ENCODE measurements at places on chromosomes 6 and 20.

DNA sequence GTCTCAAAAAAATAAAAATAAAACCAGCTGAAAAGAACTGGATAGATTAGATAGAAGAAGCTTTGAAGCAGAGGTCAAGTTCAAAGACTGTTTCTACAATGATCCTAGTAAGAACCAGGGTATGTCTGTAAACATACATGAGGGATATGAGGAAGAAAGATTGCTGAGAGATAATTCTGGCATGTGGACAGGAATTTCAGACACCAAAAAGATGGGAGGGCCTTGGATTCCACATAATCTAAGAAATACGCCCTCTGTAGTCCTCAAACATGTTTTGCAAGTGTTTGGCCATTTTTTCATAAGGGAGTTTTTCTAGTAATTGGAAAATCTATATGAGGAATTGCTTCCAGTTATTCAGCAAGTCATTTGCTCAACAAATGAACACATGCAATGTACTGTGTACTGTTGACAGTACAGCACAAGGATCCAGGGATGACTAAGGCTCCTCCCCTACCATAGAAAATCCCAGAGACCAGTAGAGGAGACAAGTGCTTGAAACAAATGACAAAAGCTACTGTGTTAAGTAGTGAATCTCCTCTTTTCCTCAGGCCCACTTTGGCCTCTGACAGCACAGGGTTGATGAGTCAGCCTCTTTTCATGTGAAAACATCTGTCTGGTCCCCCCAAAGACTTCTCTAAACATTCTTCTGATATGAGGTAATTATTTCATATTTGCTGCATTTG, 795.9 kb downstream of the MAFB start:
- DNase-seq, result no peak

DNA sequence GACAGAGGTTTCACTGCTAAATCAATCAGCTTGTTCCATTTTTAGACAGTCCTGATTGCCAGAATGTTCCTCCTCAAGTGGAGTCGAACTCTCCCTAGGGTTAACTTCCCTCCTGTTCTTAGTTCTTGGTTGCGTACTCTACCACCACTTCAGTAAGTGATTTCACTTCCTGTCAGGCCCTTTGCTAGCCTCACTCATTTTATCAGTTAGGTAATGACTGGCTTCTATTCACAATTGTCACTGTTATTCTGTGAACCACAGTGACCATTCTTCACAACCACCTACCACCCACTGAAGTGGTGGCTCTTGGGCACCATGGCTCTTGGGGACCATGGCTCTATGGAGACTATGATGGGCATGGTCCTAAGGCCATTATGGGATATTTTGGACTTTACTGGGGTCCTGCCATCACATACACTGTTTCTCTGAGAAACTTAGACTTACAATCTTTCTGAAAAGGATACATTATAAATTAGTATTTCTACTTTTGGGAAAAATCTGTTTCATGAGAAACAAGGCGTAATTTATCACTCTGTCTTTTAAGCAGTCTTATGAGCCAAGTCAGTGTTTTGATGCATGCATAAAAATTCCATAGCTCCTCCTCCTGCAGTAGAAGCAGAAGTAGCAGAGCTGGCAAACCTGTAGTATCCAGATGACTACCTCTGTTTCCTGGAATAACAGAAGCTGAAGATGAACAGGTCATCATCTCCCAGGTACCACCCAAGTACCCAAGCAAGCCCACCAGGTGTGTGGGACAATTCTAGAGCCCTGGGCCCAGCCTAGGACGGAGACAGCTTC, 66.3 kb downstream of the ATXN1 start:
- DNase-seq, result no peak

GRCh38 chr6:69527921-69528476, 268.8 kb downstream of the LMBRD1 start:
- no peak for DNase-seq

GRCh38 chr6:17413313-17413750, 19.9 kb downstream of the CAP2 start:
- DNase-seq, result no peak

DNA sequence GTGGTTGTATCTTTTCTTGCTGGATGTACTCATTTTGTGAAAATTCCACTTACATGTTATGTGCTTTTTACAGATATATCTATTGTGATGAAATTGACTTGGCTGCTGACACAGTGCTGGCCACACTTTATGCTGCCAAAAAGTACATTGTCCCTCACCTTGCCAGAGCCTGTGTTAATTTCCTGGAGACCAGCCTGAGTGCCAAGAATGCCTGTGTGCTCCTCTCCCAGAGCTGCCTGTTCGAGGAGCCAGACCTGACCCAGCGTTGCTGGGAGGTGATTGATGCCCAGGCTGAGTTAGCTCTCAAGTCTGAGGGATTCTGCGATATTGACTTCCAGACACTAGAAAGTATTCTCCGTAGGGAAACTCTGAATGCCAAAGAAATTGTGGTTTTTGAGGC, 4.9 kb downstream of the BTBD3 start:
- no peak for DNase-seq

- DNase-seq, result no peak
These were observed 44.3 kb upstream of the SLC4A11 start for GRCh38 chr20:3283222-3283820.

DNA sequence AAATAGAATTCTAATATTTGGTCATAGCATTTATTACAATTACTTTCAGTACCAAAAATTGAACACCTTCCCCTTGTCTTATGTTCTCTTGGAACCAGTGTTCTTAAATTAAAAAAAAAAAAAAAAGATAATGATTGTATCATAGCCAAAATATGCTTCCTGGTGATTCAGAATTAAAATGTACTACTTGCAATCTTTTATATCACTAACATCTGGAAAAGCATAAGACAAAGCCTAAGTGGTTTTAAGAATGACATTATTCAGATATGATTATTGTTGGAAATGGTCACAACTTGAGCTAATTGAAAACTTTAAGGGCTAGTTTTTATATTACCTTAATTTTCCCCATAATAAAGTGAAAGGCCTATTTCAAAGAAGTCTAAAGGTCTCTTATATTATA, 493.3 kb upstream of the MARCKS start:
- no peak for DNase-seq

- DNase-seq, result no peak
These were observed 456.8 kb upstream of the GJE1 start for GRCh38 chr6:141675957-141676356.

- no peak for DNase-seq
These were observed 1.2 kb downstream of the PLAGL1 start for GRCh38 chr6:144006736-144007477.

DNA sequence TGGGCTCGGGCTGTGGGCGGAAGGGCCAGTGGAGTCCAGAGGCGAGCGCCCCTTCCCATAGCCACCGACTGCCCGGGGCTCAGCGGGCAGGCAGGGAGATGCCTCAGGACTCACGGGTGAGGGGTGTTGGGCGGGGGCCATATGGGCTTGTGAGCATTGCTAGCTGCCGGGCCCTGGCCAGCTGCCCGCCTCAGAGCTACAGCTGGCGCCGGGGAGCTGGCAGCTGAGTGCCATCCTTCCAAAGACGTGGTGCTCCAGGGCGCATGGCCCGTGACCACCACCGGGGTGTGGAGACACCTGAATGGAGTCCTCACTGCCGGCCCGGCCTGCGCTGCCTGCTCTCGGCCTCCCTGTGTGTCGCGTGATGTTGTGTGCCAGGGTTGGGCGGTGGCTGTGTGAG, 10.6 kb upstream of the RBBP8NL start:
- no peak for DNase-seq

GRCh38 chr20:58637466-58638213, 13.4 kb upstream of the STX16 start:
- no peak for DNase-seq

GRCh38 chr6:153957394-153957793, 81.6 kb upstream of the OPRM1 start:
- DNase-seq, result no peak

- no peak for DNase-seq
These were observed 344.6 kb upstream of the MARCKS start for GRCh38 chr6:113512576-113512975.

GRCh38 chr6:109872549-109872948, 105.6 kb upstream of the GPR6 start:
- DNase-seq, result no peak

- DNase-seq, result no peak
These were observed 74.2 kb upstream of the RNF217 start for GRCh38 chr6:124887872-124888580.

DNA sequence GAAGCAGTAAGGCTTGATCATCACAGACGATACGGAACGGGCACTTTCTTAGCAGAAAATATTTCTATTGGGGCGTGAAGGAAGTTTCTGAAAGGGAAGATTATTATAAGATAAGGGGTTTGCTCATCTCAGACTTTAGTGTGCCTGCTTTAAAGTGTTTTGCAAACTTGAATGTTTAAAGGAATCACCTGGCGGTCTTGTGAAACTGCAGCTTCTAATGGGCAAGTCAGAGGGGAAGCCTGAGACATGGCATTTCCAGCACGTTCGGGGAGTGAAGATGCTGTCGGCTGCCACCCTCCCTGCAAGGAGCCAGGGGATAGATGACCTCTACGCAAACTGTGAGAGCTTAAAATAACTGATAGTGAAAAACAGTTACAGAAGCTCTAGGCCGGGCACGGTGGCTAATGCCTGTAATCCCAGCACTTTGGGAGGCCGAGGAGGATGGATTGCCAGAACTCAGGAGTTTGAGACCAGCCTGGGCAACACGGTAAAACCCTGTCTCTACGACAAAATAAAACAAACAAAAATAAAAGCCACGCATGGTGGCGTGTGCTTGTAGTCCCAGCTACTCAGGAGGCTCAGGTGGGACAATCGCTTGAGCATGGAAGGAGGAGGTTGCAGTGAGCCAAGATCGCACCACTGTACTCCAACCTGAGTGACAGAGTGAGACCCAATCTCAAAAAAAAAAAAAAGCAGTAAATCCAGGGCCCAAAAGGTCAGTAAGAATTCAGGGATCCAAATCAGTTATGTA, 2.3 kb upstream of the KIF16B start:
- no peak for DNase-seq

DNA sequence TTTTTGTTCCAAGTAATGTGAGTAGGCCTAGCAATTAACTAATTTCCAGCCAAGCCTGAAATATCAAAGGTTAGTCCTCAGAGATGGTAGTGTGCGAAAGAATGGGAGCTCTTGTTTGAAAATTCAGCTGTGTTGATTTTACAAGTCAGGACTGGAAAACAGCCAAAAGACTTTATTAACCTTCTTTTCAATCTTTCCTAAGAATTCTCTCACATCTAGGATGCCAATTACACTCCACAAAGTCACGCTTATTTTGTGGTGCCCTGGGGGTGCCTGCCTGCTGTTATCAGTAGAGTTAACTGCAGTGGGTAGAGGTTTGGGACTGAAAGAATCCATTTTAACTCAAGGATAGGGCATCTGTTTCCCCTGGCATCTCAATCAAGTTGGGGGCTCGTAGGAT, 30.7 kb upstream of the MAP3K4 start:
- no peak for DNase-seq
